ENCODE measurements at places on chromosomes 5 and 9. TPM values are rescaled to one million over a fixed set of nuclear protein-coding genes. Genes with fewer than 3 reads are reported as not detected.
A peak's percentile ranks its signal among the peaks of the same experiment; 100 is the strongest.

Gene NMRK1
- 20.8 TPM for total RNA-seq

- no peaks in the 10 kb centered on the region for H3K4me1 ChIP-seq
- no peaks in the 10 kb centered on the region for H3K36me3 ChIP-seq
- H3K27ac ChIP-seq, result no peak overlapping the region
- no peak for DNase-seq
- no peak overlapping the region for H3K4me3 ChIP-seq
Observed at GRCh38 chr5:92907938-92908606, 672.9 kb downstream of the NR2F1-AS1 start.

Gene SLC4A9
- total RNA-seq, result 0.45 TPM

Gene PCDHB6
- 2.4 TPM for total RNA-seq

Gene TXNDC8
- total RNA-seq, result not detected

- no peaks in the 10 kb centered on the region for H3K27me3 ChIP-seq
- DNase-seq, result no peak
- H3K4me1 ChIP-seq, result peaks cover 3% of the 10 kb centered on the region
- no peaks in the 10 kb centered on the region for H3K36me3 ChIP-seq
- no peak overlapping the region for H3K27ac ChIP-seq
Observed at GRCh38 chr5:81183811-81184748, 49.0 kb upstream of the CKMT2 start.

- no peak overlapping the region for H3K4me3 ChIP-seq
- DNase-seq, result no peak
Observed at GRCh38 chr9:108444400-108445358, 411.1 kb downstream of the ACTL7B start.

GRCh38 chr9:38393128-38393796 lies 760 bp downstream of the ALDH1B1 start:
- peak overlapping the region; percentile 62 for H3K27ac ChIP-seq
- H3K27me3 ChIP-seq, result no peaks in the 10 kb centered on the region
- DNase-seq, result no peak
- peaks cover 46% of the 10 kb centered on the region for H3K4me1 ChIP-seq
- H3K4me3 ChIP-seq, result peak overlapping the region; percentile 90
- peaks cover 6% of the 10 kb centered on the region for H3K36me3 ChIP-seq

GRCh38 chr9:99866398-99866797 lies 40.1 kb upstream of the STX17 start:
- H3K4me3 ChIP-seq, result no peak overlapping the region
- H3K36me3 ChIP-seq, result no peaks in the 10 kb centered on the region
- no peak overlapping the region for H3K27ac ChIP-seq
- DNase-seq, result no peak
- no peaks in the 10 kb centered on the region for H3K27me3 ChIP-seq
- H3K4me1 ChIP-seq, result no peaks in the 10 kb centered on the region

GRCh38 chr5:142551338-142552067 lies 134.4 kb downstream of the FGF1 start:
- H3K36me3 ChIP-seq, result no peaks in the 10 kb centered on the region
- DNase-seq, result no peak
- H3K4me3 ChIP-seq, result no peak overlapping the region
- H3K27me3 ChIP-seq, result no peaks in the 10 kb centered on the region
- no peak overlapping the region for H3K27ac ChIP-seq

GRCh38 chr9:135167849-135168655 lies 80.6 kb downstream of the OLFM1 start:
- H3K36me3 ChIP-seq, result no peaks in the 10 kb centered on the region
- H3K27me3 ChIP-seq, result no peaks in the 10 kb centered on the region
- no peaks in the 10 kb centered on the region for H3K4me1 ChIP-seq

Data from thyroid gland (tissue), 4 donors.